ENCODE measurements at places on chromosomes 3 and 15. TPM values are rescaled to one million over a fixed set of nuclear protein-coding genes. Genes with fewer than 3 reads are reported as not detected.

GRCh38 chr3:113232342-113232741 lies 21.0 kb downstream of the BOC start:
- DNase-seq, result no peak

- no peak for DNase-seq
Measured at GRCh38 chr3:65508750-65509422, 529.8 kb downstream of the MAGI1 start.

GRCh38 chr3:97680210-97680609 lies 84.3 kb upstream of the ARL6 start:
- no peak for DNase-seq

SLC25A36 gene
- total RNA-seq, result 47.2 TPM

- DNase-seq, result no peak
Measured at GRCh38 chr15:79064496-79064895, 26.1 kb downstream of the RASGRF1 start.

DNA sequence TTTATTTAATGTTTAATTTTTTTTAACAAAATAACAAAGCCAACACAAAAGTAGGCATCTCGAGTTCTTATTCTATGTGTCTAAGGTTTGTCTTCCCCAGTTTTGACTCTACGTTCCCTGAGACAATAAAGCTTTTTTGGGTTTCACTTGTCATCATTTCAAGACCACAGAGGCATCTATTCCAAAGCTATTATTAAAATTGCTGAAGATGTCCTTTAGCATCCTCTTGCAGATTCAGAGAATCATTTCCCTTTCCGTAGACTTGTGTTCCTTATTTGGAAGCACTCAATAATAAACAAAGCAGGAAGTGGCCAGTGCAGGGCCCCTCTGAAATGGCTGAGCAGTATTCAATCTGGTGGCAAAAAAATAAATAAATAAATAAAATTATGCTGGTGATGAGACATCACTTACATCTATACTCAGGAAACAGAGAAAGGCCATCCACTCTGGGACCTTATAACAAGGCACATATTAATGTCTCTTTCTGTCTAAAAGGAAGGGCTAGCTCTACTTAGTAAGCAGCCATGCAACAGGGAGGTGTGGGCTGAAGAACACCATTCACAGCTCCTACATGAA lies 362.3 kb downstream of the WDR72 start:
- DNase-seq, result no peak

DNA sequence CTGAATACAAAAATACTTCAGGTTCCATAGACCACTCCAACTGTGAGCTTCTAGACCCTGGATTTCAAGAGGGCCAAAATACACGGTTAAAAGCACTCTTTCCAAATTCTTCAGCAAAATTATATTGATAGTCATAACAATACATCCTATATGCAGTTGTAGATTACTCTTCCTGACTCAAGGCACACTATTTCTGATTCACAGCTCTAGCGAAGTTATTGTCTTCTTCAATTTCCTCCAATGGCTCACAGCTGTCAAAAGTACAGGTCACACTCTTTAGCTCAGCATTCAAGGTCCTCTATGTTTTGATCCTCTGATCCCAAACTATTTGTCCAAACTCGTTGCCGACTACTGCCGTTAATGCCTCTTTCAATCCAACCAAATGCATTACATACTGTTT lies 13.5 kb upstream of the CCDC80 start:
- DNase-seq, result no peak

GRCh38 chr3:29397406-29397805 lies 116.5 kb downstream of the RBMS3 start:
- no peak for DNase-seq

DNA sequence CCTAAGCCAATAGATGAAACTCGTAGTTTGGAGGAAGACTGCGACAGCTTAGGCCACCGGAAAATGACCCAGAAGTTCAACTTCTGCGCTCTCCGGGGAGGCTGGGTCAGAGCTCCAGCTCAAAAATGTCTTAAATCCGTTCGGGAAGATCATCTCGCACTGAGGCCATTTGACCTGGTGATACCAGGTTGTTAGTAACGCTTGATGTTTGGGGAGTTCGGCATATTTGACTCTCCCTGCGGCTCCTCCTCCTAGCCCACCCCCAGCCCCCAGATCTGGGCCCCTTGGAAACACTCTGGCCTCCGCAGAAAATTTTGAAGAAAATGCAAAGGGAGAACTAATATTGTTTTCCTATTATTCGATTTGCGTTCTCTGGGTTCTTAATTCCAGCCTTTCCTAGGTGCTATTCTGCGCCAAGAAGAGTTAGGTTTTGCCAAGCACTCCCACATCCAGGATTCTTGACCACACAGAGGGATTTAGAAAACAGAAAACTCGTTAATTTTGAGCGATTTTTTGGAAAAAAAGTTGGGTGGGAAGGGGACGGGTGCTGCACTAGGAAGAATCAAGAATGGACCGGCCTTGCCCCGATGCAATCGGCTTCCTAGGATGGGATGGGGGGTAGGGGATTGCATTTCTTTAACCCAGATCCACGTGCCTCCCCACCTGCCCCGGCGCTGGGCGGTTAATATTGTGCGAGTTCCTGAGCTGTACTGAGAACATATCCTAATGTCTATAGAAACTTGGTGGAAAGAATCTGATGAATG lies 50.0 kb downstream of the ZIC4 start:
- DNase-seq, result no peak

GRCh38 chr15:99925661-99926461 lies 192.6 kb upstream of the LYSMD4 start:
- peak; percentile 45 for DNase-seq

IL17RD gene
- total RNA-seq, result 0.04 TPM

- peak; percentile 28 for DNase-seq
Measured at GRCh38 chr15:81155375-81156218, 21.5 kb downstream of the CFAP161 start.

DNA sequence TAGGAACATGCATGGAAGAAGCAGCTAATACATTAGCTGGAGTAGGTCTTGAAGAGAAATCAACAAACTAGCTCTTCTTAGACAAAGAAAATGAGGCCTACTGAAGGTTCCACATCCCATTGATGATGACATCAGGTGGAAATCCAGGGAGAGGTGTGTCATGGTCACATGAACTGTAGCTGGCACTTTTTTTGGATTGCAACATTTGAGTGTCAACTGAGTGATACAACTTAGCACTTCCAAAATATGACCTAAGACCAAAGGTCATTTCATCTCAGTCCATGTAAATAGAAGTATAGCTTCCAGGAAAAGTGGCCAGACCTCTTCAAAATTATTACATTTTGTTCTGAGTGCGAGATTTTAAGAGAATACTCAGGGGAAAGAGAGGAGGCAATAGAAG lies 117.2 kb upstream of the MEIS2 start:
- DNase-seq, result no peak

DNA sequence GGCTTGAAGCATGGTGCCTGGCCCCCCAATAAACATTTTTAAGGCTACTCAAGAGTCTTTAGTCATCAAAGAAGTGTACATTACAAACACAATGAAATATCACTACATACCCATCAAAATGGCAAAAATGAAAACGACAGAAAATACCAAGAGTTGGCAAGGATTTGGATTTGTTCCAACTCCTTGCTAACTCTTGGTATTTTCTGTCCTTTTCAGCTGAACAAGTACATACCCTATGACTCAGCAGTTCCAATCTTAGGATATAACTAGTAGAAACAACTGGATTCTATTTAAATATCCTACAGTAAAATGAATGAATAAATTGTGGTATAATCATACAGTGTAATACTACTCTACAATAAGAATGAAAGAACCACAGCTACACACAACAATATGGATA lies 25.1 kb upstream of the GABPB1 start:
- DNase-seq, result no peak

GRCh38 chr3:139113231-139113992 lies 68.7 kb upstream of the PRR23C start:
- no peak for DNase-seq

DNA sequence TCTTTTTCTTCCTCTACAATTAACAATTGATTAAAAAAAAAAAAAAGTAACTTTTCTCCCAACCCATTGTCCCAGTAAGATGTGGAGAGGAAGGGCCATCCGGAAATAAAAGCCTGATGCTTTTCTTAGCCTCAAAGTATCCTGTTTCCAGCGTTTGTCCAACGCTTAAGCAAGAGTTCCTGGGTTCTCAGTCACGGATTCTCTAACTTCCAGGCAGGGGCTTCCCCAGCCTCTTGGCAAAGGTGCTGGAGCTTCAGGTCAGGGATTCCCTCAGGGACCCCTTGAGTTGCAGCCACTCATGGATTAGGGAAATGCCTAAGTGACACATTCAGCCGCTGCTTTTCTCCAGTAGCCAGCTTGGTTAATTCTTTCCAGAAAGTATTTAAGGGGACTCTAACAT lies 22.3 kb upstream of the C2CD4B start:
- DNase-seq, result no peak

DNA sequence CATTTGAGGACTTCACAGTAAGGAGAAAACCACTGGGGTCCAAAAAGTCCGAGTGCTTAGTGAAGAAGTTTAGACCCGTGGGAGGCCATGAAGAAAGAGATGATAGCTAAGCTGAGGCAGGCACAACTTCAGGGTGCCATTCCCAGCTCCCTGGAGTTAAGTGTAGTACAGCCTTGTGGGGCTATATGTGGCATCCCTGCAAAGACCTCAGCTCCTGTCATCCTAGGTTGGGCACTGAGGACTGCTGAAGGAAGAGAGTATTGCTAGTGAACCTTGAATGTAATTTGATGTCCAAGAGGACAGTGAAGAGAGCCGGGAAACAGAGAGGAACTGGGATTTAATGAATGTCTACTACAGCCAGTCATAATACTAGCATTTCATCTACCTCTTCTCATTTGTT lies 162.1 kb downstream of the AKAP13 start:
- no peak for DNase-seq

- no peak for DNase-seq
Measured at GRCh38 chr15:59557581-59557980, 54.0 kb upstream of the GCNT3 start.

DNA sequence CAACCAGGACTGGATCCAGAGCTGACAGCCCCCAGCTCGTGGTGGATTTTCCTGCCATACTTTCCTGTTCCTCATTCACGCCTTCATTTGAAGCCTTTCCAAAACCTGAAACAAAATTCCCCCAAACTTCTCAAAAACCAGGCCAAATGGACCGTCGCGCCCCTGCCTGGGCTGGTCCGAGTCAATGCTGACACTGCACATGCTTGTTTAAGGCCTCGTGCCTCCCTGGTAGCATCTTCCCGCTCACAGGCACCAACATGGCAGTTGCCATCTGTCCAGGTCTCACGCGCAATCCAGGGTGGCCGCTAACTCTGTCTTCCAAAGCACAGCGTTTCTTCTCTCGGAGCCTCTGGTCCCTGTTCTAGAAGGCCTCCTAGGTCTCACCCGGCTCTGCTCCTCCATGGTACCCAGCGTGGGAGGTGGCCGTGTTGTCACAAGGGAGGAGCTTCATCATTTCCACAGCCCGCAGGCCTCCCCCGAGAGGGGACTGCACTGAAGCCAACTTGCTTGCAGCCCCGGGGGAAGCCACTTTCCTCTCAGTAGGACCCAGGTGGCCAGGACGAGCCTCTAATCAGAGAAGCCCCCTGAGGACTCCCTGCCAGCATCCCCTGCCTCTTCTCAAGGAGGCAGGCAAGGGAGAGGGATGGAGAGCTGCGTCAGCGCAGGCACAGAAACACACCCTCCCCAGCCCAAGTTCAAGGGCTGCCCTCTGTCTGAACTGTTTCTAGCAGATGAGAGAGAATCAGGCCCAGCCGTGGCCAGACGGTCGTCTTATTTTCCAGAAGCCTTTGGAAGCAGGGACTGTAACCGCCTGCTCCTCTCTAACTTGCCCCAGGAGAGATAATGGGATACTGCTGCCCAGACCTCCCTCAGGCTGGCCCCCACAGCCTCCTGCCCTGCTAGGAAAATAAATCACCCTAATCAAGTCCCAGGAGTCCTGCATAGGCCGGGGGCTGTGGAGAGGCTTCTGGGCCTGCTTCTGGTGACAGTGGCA lies 152.8 kb upstream of the TLE3 start:
- no peak for DNase-seq

VGLL3 gene
- total RNA-seq, result 0.14 TPM

GRCh38 chr15:100022391-100022790 lies 289.2 kb upstream of the LYSMD4 start:
- no peak for DNase-seq

EXD1 gene
- 0.32 TPM for total RNA-seq

GOLGA8K gene
- 0.88 TPM for total RNA-seq

GRCh38 chr15:31325595-31326155 lies 960 bp upstream of the KLF13 start:
- DNase-seq, result no peak

- no peak for DNase-seq
Measured at GRCh38 chr15:80832686-80833085, 53.5 kb downstream of the CEMIP start.

Data from activated naive CD4-positive, alpha-beta T cell treated with anti-CD3 and anti-CD28 coated beads, Interleukin-2, amount 50 U/mL, for 72 hours (primary cell).